SJCRH30 (cell line): ENCODE measurements at places on chromosomes 3 and 15.

DNA sequence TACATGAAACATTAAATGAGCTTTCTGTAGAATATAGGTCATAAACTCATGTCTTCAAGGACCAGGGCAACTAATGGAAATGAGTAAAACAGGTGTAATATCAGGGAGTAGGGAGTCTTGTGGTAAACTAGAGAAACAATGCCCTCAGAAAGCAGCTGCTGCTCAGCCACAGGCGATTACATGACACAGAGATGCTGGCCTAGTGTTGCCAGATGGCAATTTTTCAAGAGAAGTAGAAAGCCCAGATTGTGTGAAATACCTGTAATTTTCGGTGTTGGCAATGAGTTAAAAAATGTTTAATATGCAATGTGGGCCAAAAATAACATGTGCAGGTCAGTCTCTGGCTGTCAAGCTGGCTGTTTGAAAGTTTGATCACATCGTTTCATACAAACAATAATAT lies 23.4 kb downstream of the NCEH1 start:
- peak; percentile 39 for DNase-seq

- peak; percentile 50 for DNase-seq
Observed at GRCh38 chr3:131526801-131527347, 24.1 kb upstream of the MRPL3 start.

DNA sequence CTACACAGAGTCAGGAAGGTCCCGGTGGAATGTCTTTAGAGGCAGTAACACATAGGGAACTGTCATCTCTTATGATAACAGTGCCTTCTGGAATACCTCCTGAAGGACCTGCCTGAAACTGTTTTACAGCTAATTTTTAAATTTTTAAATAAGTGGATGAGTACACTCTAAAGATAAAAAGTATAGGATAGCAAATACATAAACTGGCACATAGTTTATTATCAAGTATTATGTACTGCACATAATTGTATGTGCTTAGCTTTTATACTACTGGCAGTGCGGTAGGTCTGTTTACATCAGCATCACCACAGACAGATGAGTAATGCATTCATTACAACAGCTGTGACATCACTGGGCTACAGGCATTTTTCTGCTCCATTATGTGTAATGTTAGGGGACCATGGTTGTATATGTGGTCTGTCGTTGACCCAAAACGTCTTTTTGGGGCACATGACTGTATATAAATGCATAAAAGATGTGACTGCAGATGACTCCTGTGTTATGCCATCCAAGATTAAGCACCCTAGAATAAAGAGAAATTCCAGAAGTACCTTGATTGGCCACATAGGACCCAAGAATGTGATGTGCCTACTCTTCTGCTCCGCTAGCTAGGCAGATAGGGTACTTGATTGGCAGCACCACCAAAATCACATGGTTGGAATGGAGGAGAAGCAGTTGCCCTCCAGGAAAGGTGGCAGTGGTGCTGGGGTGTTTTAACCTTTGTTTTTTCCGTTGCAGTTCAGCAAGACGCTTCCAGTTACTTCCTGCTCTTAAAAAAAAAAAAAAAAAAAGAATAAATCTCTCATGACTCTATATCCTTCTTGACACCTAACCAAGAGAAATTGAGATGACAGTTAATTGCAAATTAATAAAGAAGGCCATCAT lies 3.3 kb downstream of the VPS8 start:
- DNase-seq: peak; percentile 63

GRCh38 chr3:5304789-5305683 lies 117.5 kb downstream of the EDEM1 start:
- DNase-seq: peak; percentile 23

- no peak for DNase-seq
Observed at GRCh38 chr3:10506696-10507095, 1.3 kb upstream of the ATP2B2 start.

DNA sequence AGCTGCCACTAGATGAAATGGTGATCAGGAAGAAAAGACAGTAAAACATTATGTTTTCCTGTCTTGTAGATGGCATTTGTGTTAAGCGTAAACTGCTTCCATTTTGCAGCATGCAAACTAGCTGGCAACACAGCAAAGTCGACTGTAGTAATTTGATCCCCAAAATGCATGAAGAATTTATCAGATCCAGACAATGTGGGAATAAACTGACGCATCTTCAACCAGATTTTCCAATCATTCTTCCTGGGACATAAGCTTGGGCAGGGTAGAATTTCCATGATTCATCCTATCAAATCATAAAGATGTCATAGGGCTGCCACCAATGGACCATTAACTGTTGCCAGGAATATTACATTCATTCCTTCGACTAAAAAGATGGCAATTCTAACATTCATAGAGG lies 260.3 kb downstream of the ERC2 start:
- DNase-seq: no peak

DNA sequence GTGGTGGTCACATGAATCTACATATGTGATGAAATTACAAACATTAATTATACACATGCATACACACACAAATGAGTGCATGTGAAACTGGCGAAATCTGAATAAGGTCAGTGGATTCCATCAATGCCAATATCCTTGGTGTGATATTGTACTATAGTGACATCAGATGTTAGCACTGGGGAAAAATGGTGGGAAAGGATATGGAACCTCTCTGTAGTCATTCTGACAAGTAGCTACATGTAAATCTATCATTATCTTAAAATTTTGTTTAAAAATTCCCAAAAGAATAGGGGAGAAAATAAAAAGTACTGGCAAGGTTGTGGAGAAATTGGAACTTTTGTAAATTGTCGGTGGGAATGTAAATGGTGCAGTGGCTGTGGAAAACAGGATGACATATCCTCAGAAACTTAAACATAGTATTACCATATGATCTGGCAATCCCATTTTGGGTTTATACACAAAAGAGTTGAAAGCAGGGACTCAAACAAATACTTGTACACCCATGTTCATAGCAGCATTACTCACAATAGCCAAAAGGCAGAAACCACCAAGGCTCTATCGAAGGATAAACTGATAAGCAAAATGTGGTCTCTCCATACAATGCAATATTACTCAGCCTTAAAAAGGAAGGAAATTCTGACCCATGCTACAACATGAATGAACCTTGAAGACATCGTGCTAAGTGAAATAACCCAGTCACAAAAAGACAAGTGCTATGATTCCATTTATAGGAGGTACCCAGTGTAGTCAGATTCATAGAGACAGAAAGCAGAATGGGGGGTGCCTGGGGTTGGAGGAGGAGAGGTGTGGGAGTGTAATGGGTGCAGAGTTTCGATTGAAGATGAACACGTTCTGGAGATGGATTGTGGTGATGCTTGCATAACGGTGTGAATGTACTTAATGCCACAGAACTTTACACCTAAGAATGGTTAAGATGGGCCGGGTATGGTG lies 25.3 kb upstream of the HRH1 start:
- DNase-seq: no peak

DNA sequence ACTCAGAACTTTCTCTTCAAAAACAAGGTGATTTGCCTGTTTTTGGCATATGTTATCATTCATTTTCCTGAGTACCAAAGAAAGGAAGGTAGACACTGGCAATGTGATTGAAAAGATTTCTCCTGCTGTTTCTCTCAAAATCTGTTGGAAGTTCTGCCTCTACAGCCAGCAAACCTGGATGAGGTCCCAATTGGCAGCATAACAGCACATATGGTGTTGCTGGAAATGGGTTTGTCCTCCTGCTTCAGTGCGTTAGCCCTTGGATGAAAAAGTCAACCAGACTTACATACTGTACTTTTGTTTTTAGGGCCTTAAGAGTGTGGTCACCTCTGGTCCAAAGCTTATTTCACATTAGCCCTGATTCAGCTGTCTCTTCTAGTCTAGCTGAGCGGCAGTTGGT lies 237.6 kb upstream of the MME start:
- DNase-seq: no peak

DNA sequence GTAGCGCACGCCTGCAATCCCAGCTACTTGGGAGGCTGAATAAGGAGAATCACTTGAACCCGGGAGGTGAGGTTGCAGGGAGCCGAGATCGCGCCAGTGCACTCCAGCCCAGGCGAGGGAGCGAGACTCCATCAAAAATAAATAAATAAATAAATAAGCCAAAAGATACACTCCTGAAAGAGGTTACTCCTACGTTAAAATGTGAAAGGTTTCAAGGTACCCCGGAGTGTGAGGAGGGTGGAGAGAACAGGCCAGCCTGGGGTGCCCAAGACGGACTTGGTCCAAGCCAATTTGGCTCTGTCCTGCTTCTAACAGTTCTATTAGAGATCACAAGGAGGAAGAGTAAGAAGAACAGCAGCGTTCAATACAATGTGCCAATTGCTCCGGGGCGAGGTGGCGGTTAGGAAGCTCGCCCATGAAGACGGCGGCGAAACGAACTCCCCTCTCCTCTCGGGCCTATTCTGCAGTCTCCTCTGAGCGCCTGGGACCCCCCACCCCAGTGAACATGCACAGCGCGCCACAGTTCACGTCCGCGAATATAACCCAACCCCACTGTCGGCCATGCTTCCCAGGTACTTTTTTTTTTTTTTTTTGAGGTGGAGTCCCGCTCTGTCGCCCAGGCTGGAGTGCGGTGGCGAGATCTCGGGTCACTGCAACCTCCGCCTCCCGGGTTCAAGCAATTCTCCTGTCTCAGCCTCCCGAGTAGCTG lies 942 bp downstream of the ELP6 start:
- peak; percentile 33 for DNase-seq

DNA sequence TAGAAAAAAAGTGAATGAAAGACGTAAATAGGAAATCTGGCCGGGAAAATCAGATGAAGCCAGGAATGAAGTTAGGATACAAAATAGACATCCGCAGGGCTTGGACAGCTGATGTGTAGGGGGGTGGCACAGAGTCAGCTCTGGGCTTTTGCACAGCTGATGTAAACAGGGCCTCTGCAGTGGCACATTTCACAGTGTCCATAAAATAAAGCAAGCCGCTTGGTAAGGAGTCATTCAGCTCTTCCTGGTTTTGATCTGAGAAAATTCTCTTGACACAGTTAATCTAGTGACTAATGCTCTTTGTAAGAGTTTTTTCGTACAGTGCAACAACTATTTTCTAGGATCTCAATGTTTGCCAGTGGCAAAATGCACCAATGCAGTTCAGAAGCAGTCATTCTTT lies 153.3 kb downstream of the USP13 start:
- DNase-seq: peak; percentile 17

DNA sequence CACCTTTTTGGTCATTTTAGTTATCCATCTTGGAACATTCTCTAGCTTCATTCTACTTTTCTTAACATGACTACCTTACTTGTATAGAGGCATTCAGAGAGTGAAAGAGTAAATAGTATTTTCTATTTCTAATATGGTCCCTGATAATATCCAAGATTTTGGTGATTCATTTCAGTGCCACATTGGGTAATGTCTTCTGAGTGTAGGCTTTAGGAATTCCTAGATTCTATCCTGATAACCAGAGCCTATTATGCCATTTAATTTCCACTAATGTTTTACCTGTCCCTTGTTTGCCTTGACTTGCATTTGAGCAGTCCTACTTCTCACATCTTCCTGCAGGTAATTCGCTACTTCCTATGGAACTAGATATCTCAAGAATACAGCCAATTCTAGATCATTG lies 21.8 kb downstream of the ADGRG7 start:
- DNase-seq: no peak

DNA sequence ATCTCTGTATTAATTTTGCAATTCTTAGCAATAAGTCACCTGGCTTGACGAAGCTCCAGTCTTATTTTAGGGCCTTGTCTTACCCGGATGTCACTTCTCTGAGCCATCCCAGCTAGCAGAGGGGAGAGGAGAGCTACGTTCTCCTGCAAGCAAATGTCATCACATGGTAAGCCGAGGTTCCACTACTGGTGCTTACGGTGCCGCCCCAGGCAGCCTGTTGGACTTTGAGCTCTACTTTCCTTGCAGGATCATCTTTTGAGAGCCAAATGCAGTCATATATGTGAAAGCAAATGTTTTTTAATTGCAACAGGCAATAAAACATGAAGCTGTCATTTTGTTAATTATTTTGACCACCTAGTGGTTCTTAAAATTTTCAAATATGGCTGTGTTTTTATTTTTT lies 140.9 kb downstream of the FAM43A start:
- DNase-seq: no peak

- DNase-seq: peak; percentile 34
Observed at GRCh38 chr3:179811321-179812095, 158.7 kb downstream of the USP13 start.

GRCh38 chr3:150384296-150385212 lies 23.5 kb upstream of the TSC22D2 start:
- peak; percentile 56 for DNase-seq

DNA sequence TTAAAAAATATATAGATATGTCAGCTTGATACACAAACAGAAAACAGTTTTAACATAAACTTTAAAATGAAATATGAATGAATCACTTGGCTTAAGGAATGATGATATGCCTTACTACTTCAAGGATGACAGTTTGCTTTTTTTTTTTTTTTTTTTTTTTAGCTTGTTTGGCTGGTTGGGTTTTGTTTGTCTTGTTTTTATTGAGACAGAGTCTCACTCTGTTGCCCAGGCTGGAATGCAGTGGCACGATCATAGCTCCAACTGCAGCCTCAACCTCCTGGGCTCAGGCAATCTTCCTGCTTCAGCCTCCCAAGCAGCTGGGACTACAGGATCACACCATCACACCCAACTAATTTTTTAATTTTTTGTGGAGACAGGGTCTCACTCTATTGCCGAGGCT lies 14.5 kb downstream of the LRRC2 start:
- DNase-seq: no peak

DNA sequence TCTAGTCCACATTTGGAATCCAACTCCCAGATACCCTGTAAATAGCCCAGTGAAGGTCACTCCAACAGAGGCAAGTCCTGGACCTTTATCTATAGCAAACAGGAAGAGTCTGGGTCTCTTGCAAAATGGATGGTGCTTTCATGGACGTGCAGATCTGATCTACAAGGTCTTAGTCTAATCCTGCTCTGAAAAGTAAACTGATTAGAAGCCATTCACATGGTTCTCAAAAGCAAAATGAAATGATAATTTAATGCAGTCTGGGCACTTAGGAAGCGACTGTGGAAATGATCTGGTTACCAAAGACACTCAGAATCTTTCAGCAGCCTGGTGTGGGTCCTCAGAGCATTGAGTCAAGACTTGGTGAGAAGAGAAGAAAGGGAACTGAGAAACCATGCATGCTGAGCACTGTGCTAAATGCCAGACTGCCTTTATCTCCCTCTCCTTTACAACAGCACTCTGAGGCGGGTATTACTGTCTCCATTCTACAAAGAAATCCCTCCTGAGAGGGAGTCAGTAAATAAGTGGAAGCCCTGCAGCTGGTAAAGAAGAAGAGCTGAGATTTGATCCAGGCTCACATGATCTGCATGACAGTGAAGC lies 29.0 kb downstream of the AQP9 start:
- DNase-seq: no peak

- DNase-seq: no peak
Observed at GRCh38 chr3:114649331-114649730, 355.5 kb downstream of the TIGIT start.

DNA sequence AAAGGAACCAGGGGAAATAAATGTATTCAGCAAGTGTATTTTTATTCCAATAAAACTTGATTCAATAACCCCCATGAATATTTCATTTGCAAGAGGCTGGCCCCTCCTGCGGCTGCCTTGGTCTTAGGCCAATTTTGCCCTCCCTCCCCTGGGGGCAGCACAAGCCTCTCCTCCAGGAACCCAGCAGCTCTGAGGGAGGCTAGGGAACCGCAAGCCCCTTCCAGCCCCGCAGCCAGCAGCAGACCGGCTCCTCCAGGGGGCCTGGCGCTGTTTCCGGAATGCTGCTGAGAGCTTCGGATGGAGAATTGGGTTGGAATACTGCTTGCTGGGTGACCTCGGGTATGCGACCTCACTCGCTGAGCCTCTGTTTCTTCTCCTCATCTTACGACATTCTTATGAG lies 150.1 kb downstream of the RAB11A start:
- DNase-seq: no peak
